ENCODE measurements at places on chromosomes 16 and 17. TPM values are rescaled to one million over a fixed set of nuclear protein-coding genes. Genes with fewer than 3 reads are reported as not detected.

CCL2 gene
- total RNA-seq: not detected

GRCh38 chr16:75860326-75861053 is 134.2 kb upstream of the CPHXL start:
- no peak overlapping the region for H3K27ac ChIP-seq
- no peaks in the 10 kb centered on the region for H3K27me3 ChIP-seq
- H3K4me3 ChIP-seq: no peak overlapping the region
- no peaks in the 10 kb centered on the region for H3K36me3 ChIP-seq
- no peaks in the 10 kb centered on the region for H3K4me1 ChIP-seq

DNA sequence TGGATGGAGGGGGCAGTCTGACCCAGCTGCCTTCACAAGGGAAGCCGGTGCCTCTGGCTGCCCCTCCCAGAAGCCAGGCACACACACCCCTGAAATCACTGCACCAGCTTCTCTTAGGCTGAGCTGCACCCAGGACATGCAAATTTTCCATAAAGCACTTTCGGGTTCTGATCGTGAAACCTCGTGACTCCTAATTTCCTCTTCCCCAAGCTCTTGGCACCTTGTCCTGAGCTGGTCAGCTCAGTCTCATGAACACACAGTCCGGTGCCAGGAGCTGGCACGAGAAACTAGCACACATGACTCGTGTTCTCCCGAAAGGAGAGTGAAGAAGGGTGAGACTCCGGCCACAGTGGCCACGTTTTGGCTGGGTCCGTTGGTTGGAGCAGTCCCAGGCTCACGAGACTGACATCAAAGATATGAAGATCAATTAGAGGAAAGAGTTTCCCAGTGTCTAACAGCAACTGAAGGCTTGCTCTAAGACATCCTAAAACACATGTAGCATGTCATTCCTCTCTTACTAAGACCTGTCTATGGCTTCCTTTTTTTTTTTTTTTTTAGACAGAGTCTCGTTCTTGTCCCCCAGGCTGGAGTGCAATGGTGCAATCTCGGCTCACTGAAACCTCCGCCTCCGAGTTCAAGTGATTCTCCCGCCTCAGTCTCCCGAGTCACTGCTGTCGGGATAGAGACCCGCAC is 9.2 kb upstream of the ABR start:
- no peak overlapping the region for H3K4me3 ChIP-seq
- H3K27ac ChIP-seq: no peak overlapping the region
- H3K27me3 ChIP-seq: peaks cover 75% of the 10 kb centered on the region
- H3K4me1 ChIP-seq: peaks cover 8% of the 10 kb centered on the region
- DNase-seq: no peak

DNA sequence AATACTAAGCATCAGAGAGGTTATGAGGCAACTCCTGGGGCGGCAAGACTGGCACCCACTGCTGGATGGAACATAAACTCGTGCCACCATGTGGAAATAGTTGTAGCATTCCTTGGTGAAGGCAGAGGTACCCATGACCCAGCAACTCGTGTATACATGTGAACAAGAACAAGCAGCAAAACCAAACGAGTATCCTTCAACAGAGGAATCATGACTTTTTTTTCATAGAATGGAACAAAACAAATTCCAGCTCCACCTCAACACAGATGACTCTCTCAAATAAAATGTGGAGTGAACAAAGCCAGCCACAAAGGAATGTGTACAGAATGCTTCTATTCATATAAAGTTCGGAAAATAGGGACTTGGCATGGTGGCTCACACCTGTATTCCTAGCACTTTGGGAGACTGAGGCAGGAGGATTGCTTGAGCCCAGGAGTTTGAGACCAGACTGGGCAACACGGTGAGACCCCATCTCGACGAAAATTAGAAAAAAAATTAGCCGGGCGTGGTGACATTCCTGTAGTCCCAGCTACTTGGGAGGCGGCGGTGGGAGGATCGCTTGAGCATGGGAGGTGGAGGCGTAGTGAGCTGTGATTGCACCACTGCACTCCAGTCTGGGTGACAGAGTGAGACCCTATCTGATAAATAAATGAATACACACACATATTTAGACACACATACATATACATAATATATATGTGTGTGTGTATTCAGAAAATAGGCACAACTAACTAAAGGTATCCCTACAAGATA is 35.3 kb downstream of the B9D1 start:
- no peaks in the 10 kb centered on the region for H3K27me3 ChIP-seq
- H3K27ac ChIP-seq: no peak overlapping the region
- H3K4me3 ChIP-seq: no peak overlapping the region

- DNase-seq: no peak
- H3K27ac ChIP-seq: no peak overlapping the region
- no peak overlapping the region for H3K4me3 ChIP-seq
- peaks cover 95% of the 10 kb centered on the region for H3K4me1 ChIP-seq
- H3K27me3 ChIP-seq: no peaks in the 10 kb centered on the region
- peaks cover 11% of the 10 kb centered on the region for H3K36me3 ChIP-seq
These were observed 28.4 kb downstream of the LDHD start for GRCh38 chr16:75088216-75088615.

DNA sequence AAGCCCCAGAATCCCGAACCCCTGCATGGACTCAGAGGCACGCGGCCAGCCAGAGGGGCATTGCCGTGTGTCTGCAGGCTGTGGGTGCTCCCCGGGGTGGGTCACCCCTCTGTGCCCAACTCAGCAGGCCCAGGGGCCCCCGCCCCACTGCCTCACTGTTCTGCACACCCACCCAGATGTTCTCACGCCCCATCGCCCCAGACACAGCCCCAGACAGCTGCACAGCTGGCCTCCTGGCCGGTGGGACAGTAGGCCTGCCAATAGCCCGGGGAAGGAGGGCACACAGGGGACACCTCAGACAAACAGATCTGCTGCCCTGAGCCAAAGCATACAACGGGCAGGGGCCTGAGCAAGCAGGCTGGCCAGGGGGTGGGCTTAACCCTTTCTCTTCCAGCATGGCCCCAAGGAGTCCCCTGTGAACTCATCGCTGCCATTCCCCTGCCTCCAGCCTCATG is 27.6 kb upstream of the NXPH3 start:
- peaks cover 9% of the 10 kb centered on the region for H3K27me3 ChIP-seq
- H3K4me1 ChIP-seq: peaks cover 13% of the 10 kb centered on the region
- H3K36me3 ChIP-seq: no peaks in the 10 kb centered on the region
- no peak overlapping the region for H3K4me3 ChIP-seq

DNA sequence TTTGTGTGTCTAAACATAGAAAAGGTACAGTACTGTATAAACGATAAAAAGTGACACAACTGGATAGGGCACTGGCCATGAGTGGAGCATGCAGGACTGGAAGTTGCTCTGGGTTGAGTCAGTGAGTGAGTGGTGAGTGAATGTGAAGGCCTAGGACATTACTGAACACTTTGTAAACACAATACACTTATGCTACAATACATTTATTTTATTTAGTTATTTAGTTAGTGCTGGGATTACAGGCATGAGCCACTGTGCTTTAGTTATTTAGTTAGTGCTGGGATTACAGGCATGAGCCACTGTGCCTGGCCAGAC is 4.6 kb downstream of the CFAP20 start:
- no peak overlapping the region for H3K4me3 ChIP-seq
- no peak overlapping the region for H3K27ac ChIP-seq
- DNase-seq: no peak
- H3K4me1 ChIP-seq: peaks cover 71% of the 10 kb centered on the region

FBXW10B gene
- 0.24 TPM for total RNA-seq

XPO6 gene
- 102 TPM for total RNA-seq

GRCh38 chr17:55735731-55736405 is 13.2 kb upstream of the TMEM100 start:
- H3K27me3 ChIP-seq: peaks cover 15% of the 10 kb centered on the region
- H3K4me3 ChIP-seq: no peak overlapping the region
- H3K36me3 ChIP-seq: no peaks in the 10 kb centered on the region
- peaks cover 11% of the 10 kb centered on the region for H3K4me1 ChIP-seq
- DNase-seq: peak; percentile 54

DNA sequence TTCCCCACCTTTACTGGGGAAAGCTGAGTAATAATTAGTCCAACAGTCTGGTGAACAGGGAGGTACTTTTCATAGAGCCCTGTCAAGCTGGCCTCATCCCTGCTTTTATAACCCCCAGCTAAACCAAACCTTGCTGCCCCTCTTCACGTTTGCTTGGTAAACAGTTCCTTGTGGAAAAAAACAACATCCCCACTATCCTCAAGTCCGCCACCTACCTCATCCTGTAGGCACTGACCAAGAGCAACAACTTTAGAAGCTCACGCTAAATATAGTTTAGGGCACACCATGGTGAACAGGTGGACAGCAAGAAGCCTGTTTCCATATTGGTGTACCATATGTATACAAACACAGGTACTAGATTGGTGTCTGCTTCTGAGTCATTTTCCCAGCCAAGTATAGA is 16.5 kb downstream of the NFE2L1 start:
- no peak overlapping the region for H3K4me3 ChIP-seq
- H3K4me1 ChIP-seq: peaks cover 40% of the 10 kb centered on the region
- H3K27me3 ChIP-seq: no peaks in the 10 kb centered on the region
- no peak overlapping the region for H3K27ac ChIP-seq

NACA2 gene
- total RNA-seq: not detected

HEATR9 gene
- not detected for total RNA-seq

- H3K27me3 ChIP-seq: no peaks in the 10 kb centered on the region
- DNase-seq: no peak
- H3K4me3 ChIP-seq: no peak overlapping the region
- no peaks in the 10 kb centered on the region for H3K36me3 ChIP-seq
- H3K27ac ChIP-seq: no peak overlapping the region
- H3K4me1 ChIP-seq: peaks cover 40% of the 10 kb centered on the region
These were observed 30.7 kb upstream of the ARHGAP17 start for GRCh38 chr16:25045696-25046381.

DNA sequence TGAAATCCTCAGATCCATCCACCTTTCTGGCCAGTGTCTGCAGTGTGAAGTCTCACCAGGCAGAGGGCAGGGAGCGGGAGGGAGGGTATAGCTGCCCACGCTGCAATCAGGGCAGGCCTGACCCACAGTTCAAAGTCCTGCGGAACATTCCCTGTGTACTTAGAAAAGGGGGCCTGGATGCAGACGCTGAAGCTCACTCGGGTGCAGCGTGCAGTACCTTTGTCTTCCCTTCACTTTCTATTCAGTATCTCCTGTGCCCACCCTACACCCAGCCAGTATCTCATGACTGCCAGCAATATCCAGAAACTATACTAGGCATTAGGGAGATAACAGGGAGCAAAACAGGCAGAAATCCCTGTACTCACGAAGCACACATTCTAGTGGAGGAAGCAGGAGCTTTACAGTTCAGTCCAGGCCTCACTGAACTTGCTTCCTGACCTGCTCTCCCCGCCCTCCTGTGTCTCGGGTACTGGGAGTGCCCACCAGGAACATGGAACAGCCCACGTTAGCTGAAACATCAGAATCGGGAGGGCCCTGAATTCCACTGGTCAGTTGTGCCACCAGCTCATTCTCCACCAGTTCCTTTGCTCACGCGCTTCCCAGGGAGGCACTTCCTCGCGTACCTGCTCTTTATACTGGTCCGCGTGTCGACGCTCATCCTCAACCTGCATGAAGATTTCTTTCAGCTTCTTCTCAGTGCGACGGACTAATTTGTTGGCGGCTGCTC is 42.2 kb downstream of the NDEL1 start:
- H3K36me3 ChIP-seq: peaks cover 97% of the 10 kb centered on the region
- no peaks in the 10 kb centered on the region for H3K27me3 ChIP-seq
- H3K4me1 ChIP-seq: peaks cover 22% of the 10 kb centered on the region
- no peak overlapping the region for H3K4me3 ChIP-seq
- peak; percentile 30 for DNase-seq

DNA sequence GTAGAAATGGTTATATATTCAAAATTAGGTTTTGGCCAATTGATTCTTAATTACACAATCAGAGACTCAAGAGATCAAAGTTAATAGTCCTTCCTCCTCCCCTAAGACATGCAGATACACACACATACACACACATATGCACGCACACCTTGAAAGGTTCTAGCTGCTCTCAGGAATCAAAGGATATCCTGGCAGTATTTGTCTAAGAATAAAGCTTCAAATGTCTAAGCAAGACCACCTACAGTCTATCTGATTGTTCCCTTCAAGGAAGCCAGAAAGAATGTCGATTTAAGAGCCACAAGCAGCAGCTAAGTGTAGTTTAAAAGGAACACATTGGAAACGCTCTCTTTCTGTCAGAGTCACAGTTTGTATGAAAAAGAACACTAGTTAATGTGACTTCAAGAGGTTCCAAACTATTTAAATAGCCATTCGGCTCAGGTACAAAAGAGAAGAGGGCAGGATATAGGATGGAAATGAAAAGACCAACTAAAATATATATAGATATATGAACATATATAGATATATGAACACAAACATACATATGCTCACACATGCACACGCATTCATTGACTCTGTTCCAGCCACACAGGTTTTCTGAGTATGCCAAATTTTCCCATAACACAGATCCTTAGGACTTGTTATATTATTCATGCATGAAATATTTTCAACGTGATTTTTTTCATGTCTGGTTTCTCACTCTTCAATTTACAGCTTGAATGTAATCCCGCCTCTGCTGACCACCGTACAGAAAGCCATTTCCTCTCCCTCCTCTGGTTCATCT is 79.0 kb downstream of the CDH8 start:
- H3K27me3 ChIP-seq: no peaks in the 10 kb centered on the region
- no peak overlapping the region for H3K27ac ChIP-seq
- no peak overlapping the region for H3K4me3 ChIP-seq
- no peak for DNase-seq
- H3K36me3 ChIP-seq: no peaks in the 10 kb centered on the region

DNA sequence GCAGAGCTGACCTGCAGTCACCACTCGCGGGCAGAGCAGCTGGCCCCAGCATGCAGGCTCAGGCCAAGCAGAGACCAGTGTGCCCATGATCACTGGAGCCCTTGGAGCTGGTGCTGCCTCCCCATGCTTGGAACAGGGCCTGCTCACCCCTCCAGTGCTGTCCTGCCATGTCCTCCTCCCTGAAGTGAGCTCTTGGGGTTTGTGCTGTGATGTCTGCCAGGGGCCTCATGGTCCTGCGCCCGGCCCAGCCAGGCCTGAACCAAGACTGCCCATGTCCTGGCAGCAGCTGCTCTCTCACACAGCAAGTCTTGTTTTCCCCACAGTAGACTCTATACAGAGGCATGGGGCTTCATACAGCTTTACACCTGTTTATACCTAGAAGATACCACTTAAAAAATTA is 24.6 kb downstream of the TMEM11 start:
- no peak overlapping the region for H3K27ac ChIP-seq
- H3K36me3 ChIP-seq: peaks cover 42% of the 10 kb centered on the region
- H3K4me3 ChIP-seq: no peak overlapping the region
- no peak for DNase-seq
- no peaks in the 10 kb centered on the region for H3K27me3 ChIP-seq
- H3K4me1 ChIP-seq: no peaks in the 10 kb centered on the region

DNA sequence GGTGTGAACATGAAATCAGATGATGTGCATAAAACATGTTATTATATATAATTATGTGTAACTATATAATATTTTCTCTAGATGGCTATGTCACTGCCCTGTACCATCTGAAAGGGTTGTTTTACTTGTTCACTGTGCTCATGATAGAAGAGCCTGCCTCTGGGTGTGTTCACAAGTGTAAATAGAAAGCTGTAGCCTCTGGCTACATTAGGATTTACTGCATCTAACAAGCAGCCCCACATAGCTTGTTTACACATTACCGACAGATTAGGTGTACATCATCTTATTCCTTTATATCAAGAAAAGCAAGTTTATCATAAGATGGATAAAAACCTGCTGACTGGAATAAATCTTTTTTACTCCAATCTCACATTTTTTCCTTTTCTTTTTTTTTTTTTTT is 46.1 kb downstream of the CHD9 start:
- no peak for DNase-seq
- H3K27ac ChIP-seq: no peak overlapping the region
- no peaks in the 10 kb centered on the region for H3K36me3 ChIP-seq
- H3K4me3 ChIP-seq: no peak overlapping the region
- peaks cover 38% of the 10 kb centered on the region for H3K4me1 ChIP-seq
- H3K27me3 ChIP-seq: no peaks in the 10 kb centered on the region
